Activated naive CD4-positive, alpha-beta T cell treated with anti-CD3 and anti-CD28 coated beads for 36 hours (primary cell): ENCODE measurements at places on chromosomes 7 and 10. TPM values are rescaled to one million over a fixed set of nuclear protein-coding genes. Genes with fewer than 3 reads are reported as not detected.

GRCh38 chr10:114691442-114691941, 33.4 kb upstream of the ABLIM1 start:
- H3K36me3 ChIP-seq = no peaks in the 10 kb centered on the region
- no peak overlapping the region for H3K27ac ChIP-seq
- no peak for DNase-seq

The C10orf67 gene
- total RNA-seq = 3.2 TPM

- H3K4me3 ChIP-seq = no peak overlapping the region
- DNase-seq = no peak
- H3K27me3 ChIP-seq = no peaks in the 10 kb centered on the region
Measured at GRCh38 chr10:124586142-124586541, 124.5 kb downstream of the LHPP start.

DNA sequence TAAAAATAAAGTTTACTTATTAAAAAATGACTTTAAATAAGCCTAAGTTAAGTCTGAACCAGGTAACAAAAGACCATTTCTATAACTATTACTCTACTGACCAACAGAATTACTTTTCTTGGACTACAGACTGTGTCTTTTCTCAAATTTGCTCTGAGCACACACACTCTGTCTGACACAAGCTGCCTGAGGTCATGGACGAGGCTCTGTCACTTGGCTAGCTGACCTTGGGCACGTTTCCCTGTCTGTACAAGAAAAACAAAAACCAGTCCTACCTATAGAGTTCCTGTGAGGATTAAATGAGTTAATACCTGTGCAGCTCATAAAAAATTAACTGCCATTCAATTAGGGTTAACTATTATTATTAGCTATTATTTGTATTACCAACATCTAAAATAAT, 22.9 kb downstream of the ATE1 start:
- no peak for DNase-seq
- no peak overlapping the region for H3K4me3 ChIP-seq
- peaks cover 12% of the 10 kb centered on the region for H3K36me3 ChIP-seq
- peaks cover 4% of the 10 kb centered on the region for H3K4me1 ChIP-seq
- H3K27me3 ChIP-seq = no peaks in the 10 kb centered on the region
- H3K27ac ChIP-seq = no peak overlapping the region

- no peak for DNase-seq
- peaks cover 28% of the 10 kb centered on the region for H3K4me1 ChIP-seq
- peaks cover 2% of the 10 kb centered on the region for H3K36me3 ChIP-seq
Measured at GRCh38 chr10:88388324-88388723, 194.8 kb downstream of the RNLS start.

DNA sequence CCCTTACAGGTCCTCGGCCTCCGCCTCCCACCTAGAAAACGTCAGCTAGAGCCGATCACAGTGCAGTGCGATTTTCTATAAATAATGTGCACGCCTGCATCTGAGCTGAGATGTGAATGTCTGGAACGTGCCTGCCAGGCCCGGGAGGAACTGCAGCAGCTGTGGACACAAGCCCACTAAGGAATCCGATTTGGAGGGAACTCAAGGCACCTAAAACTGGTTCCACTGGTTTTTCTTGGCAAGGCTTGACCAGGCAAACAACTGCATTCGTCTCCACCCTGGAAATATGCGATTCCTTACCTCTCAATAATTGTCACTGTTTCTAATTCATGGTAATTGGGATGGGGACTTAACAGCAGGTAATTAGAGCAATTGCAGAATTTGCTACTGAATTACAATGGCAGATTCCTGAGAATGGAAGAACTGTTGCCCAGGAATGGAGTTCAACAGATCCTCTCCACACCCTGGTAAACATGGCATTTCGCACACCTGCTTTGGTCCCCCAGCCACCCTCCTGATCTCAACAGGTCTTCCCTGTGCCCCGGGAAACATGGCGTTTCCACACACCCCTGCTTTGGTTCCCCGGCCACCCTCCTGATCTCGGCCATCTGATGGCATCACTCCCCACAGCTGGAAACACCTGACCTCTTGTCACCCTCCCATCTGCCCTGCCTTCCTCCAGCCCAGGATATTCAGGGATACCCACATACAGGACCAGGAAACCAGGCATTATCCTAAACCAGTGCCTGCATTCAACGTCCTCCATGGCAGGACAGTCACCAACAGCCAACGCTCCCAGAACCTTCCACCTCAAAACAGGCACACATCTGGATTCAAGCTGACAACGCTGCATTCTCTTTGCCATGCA, 76.0 kb downstream of the DIP2C start:
- H3K27ac ChIP-seq = no peak overlapping the region
- no peaks in the 10 kb centered on the region for H3K36me3 ChIP-seq
- peaks cover 14% of the 10 kb centered on the region for H3K4me1 ChIP-seq
- H3K27me3 ChIP-seq = no peaks in the 10 kb centered on the region

The SPDYE2B gene
- 0.19 TPM for total RNA-seq

- no peaks in the 10 kb centered on the region for H3K27me3 ChIP-seq
- no peak overlapping the region for H3K27ac ChIP-seq
- no peaks in the 10 kb centered on the region for H3K4me1 ChIP-seq
- DNase-seq = no peak
- no peak overlapping the region for H3K4me3 ChIP-seq
- H3K36me3 ChIP-seq = no peaks in the 10 kb centered on the region
Measured at GRCh38 chr10:82925547-82925946, 1050.6 kb downstream of the NRG3 start.

DNA sequence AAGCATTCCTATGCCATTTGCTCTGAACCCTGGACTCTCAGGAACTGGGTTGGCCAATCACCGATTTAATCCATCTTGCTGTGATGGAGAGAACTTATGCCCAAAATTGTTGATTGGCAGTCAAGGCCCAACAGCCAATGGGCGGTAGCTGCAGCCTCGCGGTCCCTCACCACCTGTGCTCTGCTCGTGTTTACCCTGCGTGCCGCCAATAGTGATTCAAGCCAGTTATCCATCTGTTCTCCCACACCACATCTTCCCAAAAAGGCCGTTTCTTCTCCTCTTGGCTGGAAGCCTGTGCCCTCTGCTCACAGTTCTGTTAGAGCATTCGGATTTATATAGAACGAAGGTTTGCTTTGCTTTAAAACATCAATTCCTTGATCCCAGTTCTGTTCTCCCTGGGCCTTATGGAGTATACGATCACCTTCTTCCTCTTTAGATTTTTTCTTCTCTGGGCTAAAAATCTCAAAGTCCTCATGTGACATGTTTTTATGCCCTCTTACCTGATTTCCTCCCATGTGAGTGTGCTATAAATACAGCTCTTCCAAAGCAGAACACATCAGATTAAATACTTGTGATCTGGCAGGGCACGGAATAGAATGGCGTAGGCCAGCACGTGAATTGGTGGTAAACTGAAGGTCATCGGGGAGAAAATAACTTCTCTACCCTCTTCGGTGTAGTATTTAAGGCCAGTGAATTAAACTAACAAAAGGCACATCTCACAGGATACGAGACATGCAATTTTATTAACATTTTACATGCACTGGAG, 212.8 kb downstream of the NSUN6 start:
- H3K4me3 ChIP-seq = no peak overlapping the region
- no peaks in the 10 kb centered on the region for H3K27me3 ChIP-seq
- DNase-seq = no peak
- H3K27ac ChIP-seq = no peak overlapping the region

- peaks cover 12% of the 10 kb centered on the region for H3K27me3 ChIP-seq
- H3K4me3 ChIP-seq = no peak overlapping the region
- H3K4me1 ChIP-seq = no peaks in the 10 kb centered on the region
- peaks cover 4% of the 10 kb centered on the region for H3K36me3 ChIP-seq
- no peak for DNase-seq
- no peak overlapping the region for H3K27ac ChIP-seq
Measured at GRCh38 chr10:62341419-62341818, 32.8 kb upstream of the ZNF365 start.

GRCh38 chr10:75176736-75177135, 33.9 kb upstream of the VDAC2 start:
- H3K36me3 ChIP-seq = peaks cover 13% of the 10 kb centered on the region
- H3K27ac ChIP-seq = no peak overlapping the region
- no peak overlapping the region for H3K4me3 ChIP-seq
- no peaks in the 10 kb centered on the region for H3K27me3 ChIP-seq
- DNase-seq = no peak
- H3K4me1 ChIP-seq = peaks cover 27% of the 10 kb centered on the region
